ENCODE measurements at places on chromosomes 7 and 10.

GRCh38 chr7:4861673-4862072 is at the start of gene PAPOLB:
Gene PAPOLB (minus strand): TSS chr7:4862030. CDS start chr7:4861810, 220 bp downstream.
- no peak for DNase-seq

- DNase-seq: no peak
Observed at GRCh38 chr7:91267171-91267955, 3.1 kb downstream of the FZD1 start.

DNA sequence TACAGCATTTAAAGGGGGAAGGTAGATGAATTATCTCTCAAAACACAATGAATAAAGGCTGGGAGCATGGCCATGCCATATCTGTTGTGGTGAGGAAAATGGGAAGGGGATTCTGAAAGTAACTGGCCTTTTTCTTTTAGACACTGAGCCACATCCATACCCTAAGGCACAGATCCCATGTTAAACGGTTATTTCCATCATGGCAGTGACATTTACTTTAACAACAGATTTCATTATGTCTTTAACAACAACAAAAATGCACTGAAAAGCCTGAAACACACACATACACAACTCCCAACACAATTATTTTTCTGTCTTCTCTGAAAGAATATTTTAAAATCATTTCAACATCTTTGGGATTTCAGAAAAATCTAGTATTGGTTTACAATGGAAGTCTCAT is 176.1 kb upstream of the FZD1 start:
- no peak for DNase-seq

- DNase-seq: no peak
Observed at GRCh38 chr7:148348466-148348865, 242.1 kb upstream of the C7orf33 start.

DNA sequence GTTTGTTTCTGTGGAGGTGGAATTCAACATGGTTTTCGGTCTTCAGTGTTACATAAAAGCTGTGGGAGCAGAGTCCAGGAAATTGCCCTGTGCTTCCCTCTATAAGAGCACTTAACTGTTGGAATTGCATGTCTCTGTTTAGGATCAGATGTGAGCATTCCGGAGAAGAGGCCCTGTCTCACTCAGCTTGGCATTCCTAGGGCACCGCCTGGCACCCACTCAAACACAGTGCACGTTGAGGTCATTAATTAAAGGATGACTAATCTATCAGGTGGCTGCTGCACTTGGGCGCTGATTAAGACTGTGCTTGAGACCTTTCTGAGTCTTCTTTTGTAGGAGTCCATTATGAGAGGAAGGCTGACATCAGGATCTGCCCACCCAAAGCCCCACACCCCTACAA is 82.8 kb upstream of the VIPR2 start:
- no peak for DNase-seq

GRCh38 chr7:91031757-91032156 is 232.5 kb upstream of the FZD1 start:
- no peak for DNase-seq

GRCh38 chr10:44411251-44411650 is 26.4 kb upstream of the CXCL12 start:
- DNase-seq: no peak

- DNase-seq: no peak
Observed at GRCh38 chr10:98170249-98171117, 36.0 kb downstream of the R3HCC1L start.

- peak; percentile 67 for DNase-seq
Observed at GRCh38 chr7:1123715-1124114, 35.8 kb downstream of the GPER1 start.

DNA sequence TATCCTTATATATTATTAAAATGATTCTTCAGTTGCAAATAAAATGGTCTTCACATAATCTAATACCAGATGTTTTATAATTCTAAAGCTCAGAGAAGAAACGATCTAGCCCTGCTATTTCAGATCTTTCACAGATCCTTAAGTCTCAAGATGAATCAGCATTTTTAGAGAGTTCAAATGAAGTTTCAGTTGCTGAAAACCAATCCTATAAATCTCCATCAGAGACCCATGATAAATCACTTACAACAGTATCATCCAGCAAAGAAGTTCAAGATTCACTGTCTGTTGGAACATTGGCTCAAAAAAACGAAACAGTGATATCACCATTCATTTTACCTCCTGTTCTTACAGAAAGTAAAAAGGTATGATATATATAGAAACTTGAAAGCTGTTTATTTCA is 137.0 kb downstream of the CCDC7 start:
- no peak for DNase-seq

GRCh38 chr10:77386838-77387237 is 250.8 kb downstream of the KCNMA1 start:
- DNase-seq: peak; percentile 29

- DNase-seq: no peak
Observed at GRCh38 chr7:18408461-18408860, 87.1 kb upstream of the HDAC9 start.

DNA sequence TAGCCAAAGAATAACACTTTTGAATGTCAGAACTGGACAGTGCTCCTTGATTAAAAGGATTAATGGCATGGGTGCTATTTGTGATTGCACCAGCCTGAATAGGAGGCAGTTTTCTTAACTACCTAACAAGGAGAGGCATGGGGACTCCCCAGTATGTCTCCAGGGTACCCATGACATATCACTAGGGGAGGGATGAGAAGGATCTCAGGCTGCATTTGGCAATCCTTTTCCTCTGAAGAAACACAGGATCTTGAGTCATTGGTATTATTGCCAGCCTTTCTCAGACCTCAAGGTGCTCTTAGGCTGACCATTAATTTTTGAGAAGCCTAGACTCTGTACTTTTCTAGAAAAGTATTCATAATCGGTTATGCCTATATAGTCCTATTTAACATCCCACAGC is 77.5 kb upstream of the NPVF start:
- DNase-seq: no peak

DNA sequence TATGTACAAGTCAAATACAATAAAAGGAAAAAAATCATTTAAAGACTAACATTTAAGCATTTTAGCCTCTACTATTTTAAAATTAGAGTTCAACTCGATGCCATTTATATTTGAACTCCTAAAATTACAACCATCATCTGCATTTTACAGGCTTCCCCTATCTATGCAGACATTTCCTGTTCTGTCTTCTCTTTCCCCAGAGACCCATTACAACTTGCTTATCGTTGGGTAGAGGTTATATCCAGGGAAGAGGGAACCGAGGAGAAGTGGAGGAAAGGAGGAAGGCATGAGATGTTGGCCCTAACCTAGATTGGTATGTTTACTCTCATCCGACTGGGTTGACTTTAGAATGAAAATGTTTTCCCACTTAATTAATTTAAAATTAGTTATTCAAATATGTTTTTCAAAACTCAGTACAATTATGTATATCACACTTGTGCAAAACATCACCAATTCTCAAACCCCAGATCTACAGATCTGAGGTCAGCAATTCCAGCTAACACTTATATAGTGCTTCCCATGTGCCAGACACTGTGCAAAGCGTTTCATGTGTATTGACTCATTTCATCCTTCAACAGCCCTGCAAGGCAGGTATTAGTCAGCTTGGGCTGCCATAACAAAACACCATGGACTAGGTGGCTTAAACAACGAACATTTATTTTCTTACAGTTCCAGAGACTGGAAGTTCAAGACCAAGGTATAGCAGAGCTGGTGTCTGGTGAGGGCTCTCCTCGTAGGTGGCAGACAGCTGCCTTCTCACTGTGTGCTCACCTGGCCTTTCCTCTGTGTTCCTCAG is 27.3 kb upstream of the HERPUD2 start:
- no peak for DNase-seq

DNA sequence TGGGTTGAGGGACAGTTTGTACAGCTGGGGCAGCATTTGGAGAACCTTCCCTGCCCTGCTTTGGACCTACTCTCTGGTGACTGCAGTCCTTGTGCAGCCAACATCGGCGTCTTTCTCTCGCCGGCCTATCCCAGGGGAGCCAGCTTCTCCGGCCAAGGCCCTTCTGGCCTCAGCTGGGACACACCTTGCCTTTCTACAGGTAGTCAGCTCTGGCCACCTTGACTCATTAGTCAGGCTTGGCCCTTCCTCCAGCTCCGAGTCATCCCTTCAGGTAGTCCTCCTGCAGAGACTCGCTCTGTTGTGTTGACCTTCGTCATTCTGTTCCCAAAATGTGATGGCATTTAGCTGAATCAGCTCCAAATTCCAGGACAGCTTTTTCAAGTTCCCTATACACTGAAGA is 145.0 kb upstream of the CHST15 start:
- no peak for DNase-seq

DNA sequence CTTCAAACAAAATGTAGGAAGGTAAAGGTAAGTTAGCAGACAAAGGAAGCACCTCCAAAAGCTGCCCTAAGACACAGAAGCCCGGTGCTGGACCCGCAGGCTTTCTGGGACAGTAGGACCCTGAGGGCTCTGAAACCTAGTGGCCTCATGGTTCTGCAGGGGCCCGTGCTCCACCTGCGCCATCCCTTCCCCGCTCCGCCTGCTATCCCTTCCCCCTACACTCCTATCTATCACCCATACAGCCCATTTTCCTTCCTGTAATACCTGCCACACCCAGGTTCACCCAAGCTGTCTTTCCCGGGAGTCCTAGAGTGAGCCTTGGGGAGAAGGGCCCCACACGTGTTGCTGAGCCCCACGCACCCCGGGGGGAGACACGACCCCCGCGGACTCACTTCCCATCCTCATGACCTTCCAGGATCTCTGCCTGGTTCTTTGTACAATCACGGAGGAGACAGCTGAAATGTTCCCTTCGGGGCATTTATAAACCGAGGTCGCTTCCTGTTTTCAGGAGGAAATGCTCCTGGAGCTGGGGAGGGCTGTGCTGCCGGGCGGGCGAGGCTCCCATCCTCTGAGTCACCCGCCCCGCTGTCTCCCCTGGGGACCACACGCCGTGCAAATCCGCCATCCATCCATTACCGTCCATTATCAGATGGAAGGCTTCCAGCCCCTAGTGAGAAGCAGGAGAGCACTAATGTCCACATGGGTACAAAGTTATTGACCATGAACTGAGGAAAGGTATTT is 251.7 kb upstream of the PITRM1 start:
- no peak for DNase-seq

DNA sequence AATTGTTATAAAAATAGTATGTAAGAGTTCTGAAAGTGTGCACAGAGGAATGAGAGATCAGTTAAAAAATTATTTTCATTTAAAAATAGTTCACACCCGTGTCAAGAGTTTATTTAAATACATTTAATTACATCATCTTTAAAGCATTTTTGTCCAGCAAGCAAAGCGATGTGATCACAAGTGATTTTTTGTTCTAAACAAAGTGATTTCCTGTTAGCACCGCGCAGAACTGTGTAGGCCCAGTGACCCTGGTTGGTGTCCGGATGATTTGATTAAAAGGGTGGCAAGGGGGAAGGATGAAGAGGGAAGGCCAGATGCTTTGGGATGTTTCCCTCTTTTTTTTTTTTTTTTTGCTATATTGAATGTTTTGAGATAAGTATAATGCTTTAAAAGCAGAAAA is 227.8 kb upstream of the PITRM1 start:
- DNase-seq: no peak

- no peak for DNase-seq
Observed at GRCh38 chr10:79128923-79129305, 60.1 kb downstream of the ZMIZ1 start.

DNA sequence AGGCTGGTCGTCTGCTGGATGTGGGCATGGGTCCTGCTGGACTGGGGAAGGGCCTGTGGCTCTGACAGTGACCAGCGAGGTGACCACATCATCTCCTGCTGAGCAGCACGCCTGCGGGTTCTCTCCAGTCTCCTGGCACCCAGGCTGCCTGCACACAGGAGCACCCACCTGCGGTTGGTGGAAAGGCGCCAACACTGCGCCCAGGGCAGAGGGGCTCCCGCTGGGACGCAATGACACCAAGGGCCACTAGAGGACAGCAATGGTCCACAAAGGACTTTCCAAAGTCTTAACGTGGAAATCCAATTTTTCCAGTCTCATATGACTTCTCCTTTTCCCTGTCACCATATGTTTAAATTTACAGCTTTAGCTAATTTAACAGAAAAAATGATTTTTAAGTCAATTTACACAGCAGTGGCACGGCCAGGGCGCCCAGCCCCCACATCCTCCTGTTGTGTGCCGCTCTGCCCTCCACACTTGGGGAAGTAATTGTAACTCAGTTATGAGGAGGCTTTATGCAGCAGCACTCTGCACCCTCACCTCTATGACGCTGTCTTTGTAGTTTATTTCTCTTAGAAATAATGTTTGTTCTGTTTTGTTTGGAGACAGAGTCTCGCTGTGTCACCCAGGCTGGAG is 38.1 kb downstream of the CFAP46 start:
- DNase-seq: no peak

GRCh38 chr7:106430535-106431455 is 146.0 kb upstream of the NAMPT start:
- DNase-seq: no peak

- no peak for DNase-seq
Observed at GRCh38 chr7:139328375-139328774, 12.8 kb upstream of the FMC1 start.

- no peak for DNase-seq
Observed at GRCh38 chr10:62231805-62232204, 36.8 kb downstream of the RTKN2 start.

DNA sequence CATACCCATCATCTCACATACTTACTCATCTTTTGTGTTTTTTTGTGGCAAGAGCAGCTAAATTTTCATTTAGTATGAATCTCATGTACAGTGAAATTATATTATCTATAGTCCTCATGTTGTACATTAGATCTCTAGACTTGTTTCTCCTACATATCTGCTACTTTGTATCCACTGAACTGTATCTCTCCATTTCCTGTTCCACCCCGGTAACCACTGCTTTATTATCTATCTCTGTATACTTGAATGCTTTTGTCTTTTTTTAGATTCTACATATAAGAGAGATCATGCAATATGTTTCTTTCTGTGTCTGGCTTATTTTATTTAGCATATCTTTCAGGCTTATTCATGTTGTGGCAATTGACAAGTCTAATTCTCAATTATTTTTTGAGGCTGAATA is 125.1 kb downstream of the ANKRD7 start:
- DNase-seq: no peak

DNA sequence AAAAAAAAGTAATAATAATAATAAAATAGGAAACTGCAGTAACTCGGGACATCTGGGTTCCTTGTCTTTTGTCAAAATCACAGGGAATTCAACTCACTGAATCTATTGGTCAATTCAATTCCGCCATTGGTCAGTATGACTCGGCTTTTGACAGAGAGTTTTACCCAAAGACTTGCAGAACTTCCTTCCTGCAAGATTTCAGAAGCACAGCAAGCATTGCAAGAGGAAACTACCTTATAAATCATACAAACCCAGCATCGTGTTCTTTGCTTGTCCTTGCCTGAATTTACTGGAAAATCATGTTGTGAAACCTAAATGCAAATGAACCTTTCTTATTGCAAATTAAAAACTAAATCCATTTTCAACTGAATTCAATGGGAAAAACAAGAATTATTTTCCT is 15.5 kb downstream of the KLF6 start:
- no peak for DNase-seq

DNA sequence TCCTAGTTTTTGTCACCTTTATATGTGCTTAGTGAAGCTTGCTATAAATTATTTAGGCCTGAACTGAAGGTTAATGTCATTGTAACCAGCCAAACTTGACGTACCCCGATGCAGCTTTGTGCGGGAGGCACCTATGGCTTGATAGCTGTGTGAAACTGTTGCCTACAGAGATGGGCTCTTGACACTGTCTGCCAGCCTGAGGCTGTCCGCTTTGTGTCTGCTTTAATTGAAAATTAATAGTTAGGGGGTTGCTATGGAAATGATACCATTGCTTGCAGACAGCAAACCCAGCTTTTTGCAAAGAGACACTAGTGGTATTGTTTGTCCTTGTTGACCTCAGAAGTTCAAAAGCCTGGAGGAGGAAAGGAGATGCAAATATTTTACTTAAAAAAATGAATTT is 2.1 kb upstream of the FOXP2 start:
- no peak for DNase-seq
